Left lobe of liver (tissue), 2 donors: ENCODE measurements at places on chromosomes 2 and 18.

DNA sequence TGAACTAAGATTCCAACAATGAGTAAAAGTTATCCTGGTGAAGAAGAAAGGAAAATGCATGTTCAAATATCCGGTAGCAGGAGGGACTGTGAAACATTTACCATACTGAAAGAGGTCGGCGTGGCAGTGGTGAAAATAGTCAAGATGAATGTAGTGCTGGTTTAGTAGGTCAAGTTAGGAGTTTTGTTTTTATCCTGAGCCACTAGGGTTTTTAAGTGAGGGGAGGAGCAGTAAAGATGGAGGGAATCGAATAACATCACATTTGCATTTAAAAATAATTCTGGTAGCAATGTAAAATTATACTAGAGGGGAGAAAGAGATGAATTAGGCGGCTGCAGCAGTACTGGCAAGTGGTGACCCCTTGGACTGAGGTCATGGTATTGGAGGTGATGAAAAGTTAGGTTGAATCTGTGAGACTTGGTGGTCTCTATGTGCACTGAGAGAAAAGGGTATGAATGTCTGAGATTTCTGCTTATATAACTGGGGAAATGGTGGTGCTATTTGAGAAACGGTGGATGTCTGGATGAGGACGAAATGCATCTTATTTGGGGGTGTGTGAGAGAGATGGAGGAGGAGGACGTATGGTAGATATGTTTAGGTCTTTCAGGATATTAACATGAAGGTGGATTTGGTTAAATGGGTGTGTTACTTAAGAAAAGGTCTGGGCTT, 5.9 kb downstream of the VAPA start:
- DNase-seq, result no peak

GRCh38 chr18:621291-622043, 24.7 kb downstream of the CLUL1 start:
- no peak for DNase-seq

- DNase-seq, result no peak
Measured at GRCh38 chr18:36321658-36322407, 24.3 kb downstream of the FHOD3 start.

GRCh38 chr18:68387246-68387645, 327.7 kb downstream of the TMX3 start:
- DNase-seq, result no peak

DNA sequence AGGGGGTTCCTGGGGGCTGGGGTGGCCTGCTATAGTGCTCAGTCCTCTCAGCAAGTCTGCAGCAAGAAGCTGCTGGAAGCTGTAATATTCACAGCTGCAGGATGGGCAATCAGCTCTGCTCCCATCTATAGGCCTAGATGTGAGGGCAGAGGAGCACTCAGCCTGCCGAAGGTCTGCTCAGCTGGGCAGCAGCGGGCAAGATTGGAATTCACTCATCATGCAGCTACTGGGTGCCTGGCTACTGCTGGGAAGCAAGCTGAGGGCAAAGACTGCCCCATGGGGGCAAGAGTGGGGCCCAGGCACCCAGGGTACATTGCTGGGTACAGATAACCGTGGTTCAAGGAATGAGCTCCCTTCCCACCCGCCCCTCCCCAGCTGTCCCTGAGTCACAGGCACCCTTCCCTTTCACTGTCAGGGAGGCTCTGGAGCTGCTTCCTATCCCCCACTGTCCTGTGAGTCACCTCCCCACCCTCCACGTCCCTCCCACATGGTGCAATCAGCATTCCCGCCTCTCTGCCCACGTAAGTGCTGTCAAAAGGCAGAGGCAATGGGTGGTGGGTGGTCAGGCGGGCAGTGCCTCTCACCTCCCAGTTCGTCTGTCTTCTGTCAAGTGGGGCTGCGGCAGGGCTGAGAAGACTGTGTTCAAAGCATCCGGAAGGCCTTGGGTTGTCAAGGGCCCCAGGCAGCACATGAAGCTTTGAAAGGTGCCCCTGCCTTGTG, 169.2 kb downstream of the TRIM43 start:
- DNase-seq, result no peak

- DNase-seq, result no peak
Measured at GRCh38 chr2:176848844-176849243, 363.8 kb upstream of the HNRNPA3 start.

GRCh38 chr2:64972426-64972825, 16.8 kb upstream of the SLC1A4 start:
- DNase-seq, result no peak
